ENCODE measurements at places on chromosomes 16 and 17.

- DNase-seq = no peak
Observed at GRCh38 chr17:27318633-27319032, 24.7 kb downstream of the WSB1 start.

DNA sequence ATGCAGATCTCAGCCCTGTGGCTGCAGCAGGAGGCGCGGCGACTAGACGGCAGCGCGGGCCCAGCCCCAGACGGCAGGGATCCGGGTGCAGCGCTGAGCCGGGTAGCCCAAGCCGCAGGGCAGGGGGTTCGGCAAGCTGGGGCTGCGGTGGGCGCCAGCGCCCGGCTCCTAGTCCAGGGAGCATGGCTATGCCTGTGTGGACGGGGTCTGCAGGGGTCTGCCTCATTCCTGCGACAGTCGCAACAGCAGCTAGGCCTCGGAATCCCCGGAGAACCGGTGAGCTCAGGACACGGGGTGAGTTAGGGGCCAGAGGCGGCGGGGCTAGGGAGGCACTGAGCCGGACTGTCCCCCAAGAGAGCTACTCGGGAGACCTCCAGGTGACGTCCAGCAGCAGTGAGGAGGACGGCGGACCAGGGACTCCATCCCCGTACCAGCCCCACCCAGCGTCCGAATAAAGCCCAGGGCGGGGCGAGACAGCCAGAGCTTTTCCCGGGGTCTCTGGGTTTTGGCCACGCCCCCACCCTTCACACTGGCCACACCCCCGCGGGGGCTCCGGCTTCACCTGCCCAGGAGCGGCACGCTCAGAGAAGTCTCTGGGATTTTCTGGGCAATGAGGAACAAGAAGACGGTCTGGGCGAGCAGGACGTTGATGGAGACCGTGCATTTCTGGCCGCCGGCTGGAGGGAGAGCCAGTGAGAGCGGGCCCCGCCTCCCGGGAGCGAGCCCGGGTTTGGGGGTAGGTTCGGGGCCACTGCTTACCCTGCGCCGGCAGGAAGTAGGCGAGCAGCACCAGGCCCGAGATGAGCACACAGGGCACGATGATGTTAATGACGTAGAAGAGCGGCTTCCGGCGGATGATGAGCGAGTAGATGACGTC lies 1.1 kb downstream of the C17orf107 start:
- DNase-seq = peak; percentile 43

DNA sequence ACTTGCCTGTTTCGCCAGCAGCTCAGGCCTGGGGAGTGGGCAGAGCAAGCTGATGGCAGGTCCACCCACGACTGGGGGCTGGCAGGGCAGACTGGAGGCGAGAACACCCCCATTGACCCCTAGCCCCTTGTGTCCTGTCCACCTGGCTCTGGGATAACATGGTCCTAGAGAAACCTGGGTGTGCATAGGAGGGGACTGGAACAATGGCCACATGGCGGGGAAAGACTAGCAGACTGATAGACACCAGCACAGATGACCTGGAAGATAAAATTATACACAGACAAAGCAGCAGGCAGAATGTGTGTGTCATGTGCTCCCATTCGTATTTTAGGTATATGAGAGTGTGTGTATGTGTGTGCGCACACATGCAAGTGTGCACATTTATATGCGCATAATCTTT lies 23.5 kb downstream of the NUBP1 start:
- no peak for DNase-seq

- DNase-seq = no peak
Observed at GRCh38 chr17:3695129-3695722, 729 bp downstream of the P2RX5 start.

- DNase-seq = no peak
Observed at GRCh38 chr16:87552072-87552718, 50.1 kb upstream of the JPH3 start.

DNA sequence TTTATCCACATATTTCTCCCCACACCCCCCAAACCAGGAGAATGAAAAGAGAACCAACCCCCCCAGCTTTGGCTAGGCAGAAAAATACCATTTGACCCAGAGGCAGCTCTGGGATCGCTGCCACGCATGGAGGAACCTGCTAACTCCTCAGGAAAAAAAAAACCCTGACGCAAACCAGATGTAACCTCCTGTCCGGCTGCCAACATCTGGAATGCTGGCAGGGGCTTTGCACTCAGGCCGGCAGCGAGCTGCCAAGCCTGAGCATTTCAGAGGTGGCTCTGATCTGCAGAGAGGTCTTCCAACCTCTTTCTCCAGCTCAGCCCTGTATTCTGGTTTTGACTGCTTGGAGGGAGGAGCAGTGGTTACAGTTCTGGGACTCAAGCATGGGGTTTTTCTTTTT lies 8.2 kb downstream of the IGFBP4 start:
- no peak for DNase-seq

DNA sequence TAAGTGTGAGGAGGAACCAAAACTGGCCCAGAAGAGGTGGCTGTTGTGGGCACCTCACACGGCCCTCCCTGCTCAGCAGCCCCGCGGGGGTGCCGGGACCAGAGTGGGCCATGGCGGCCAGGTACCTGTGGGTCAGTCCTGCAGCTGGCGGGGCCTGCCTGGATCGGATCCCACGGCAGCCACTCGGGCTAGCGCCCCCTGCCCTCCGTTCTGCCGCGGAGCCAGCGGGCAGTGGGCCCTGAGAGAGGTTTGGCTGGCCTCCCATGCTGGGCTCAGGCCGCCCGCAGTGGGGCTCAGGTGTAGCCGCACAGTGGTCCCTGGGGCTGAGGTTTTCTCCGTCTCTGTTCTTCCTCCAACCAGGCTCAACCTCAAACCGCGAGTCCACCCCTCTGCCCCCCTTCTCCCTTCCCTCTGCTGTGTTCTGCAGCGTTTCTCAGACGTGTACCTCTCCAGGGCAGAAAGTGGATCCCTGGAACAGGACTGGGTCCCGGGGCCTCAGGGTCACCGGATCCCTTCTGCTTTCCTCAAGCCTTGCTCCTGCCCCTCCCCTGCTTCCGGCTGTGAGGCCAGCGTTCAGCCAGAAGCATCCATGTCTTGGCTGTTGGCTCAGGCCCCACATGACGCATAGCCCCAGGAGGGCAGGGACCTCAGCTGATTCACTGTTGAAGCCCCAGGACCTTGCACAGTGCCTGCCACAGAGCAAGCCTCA lies 28.6 kb upstream of the ITGA3 start:
- no peak for DNase-seq

GRCh38 chr17:11391134-11391533 lies 150.1 kb downstream of the SHISA6 start:
- no peak for DNase-seq

DNA sequence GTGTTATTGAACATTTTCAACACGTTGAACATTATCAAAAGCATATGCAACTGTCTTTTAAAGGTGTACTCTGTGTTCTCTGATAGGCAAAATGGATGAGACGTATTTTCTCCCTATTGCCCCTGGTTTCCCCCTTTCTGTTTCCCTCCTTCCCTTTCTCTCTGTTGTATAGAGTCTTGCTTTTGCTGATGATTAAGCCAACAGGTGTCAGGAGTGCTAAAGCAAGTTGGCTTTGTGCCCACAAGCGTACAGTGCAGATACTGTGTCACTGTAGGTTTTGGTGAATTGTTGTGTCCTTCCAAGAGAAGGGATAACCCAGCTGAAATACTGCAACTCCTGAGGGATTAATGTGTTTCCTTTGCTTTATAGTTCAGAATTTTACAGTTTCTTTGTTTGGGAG lies 74.4 kb downstream of the COX10 start:
- no peak for DNase-seq

GRCh38 chr16:2686912-2687507 lies 4.7 kb downstream of the KCTD5 start:
- no peak for DNase-seq

DNA sequence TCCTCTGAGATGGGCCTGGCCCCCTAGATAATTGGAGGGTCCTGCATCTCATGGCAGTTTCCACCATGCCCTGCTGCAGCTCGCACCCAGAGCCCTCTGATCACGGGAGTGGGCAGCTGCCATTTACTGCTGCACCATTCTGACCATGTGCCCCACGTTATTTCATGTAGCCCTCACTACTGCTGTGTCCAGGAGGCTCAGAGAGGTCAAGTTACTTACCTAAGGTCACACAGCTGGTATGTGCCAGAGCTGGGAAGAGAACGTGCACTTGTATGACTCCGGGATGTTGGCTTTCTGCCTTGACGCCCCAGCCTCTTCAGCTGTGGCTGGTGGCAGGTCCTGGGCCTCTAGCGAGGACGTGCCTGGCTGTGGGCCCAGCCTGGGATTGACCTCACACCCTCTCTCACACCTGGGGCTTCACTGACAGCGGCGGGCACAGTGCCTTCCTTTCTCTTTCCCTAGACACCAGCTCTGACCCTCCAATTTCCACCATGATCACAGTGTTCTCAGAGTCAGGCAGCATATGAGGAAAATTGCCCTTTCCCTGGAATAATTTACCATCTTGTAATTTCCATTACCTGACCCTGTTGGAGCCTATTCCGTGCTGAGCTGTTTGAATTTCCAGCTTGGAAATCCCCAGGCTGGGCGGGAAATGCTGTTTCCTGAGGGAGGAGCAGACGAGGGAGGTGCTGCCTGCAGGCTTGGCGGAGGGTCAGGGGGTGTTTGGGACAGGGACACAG lies 18.5 kb upstream of the DOC2B start:
- DNase-seq = no peak

GRCh38 chr17:64775701-64776570 lies 113.8 kb upstream of the SMURF2 start:
- no peak for DNase-seq

DNA sequence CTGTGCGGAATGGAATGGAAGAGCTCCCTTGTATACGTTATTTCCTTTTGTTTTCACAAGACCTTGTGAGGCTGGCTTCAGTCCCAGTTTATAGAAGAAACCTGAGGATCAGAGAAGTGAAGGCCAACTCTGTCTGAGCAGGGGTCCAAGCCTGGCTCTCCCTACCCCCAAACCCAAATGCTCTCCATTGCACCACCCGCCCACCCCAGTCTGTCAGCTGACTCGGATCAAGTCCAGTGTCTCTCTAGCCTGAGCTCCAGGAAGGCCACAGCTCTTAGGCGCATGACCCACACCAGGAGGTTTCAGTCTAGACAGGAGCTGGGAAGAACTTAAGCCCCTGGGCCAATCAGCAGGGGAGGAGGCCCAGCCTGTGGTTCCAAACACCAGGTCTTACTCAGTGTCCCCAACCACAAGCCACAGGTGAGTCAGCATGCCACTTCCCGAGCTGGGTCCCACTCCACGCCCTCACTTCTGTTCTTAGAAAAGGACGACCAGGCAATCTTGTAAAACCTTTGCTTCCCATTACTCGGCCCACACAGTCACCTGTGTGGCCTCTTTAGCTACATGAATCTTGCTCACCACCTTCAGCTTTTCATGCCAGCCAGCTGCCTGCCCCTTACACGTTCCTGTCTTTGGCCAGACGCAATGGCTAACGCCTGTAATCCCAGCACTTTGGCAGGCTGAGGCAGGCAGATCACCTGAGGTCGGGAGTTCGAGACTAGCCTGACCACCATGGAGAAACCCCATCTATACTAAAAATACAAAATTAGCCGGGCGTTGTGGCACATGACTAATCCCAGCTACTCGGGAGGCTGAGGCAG lies 27.8 kb downstream of the TK2 start:
- DNase-seq = peak; percentile 81

- no peak for DNase-seq
Observed at GRCh38 chr17:47305302-47305923, 18.3 kb upstream of the EFCAB13 start.

DNA sequence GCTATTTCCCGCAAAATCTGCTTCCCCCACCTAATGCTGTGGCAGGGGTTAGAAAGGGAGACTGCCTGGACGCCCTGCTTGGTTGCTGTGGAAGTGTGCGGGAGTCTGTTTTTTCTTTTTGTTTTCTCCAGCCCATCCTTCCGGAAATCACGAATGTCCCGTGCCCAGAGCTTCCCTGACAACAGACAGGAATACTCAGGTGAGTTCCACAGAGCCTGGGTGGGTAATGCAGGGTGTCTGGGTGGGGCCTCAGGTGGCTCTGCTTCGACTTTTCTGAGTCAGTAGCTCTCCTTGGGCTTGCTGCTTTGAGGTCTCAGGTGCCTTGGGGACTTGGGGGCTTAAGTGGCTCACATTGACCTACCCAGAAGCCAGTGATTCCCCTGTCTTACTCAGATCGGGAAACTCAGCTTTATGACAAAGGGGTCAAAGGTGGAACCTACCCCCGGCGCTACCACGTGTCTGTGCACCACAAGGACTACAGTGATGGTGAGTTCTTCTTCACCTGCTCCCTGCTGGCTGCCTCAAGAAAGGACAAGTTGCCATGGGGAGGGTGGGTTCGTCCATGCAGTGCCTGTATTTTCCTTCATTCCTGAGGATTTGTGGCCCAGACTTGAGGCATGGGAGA lies 11.4 kb downstream of the LIMD2 start:
- DNase-seq = no peak

- DNase-seq = no peak
Observed at GRCh38 chr17:4206962-4207361, 56.8 kb downstream of the ANKFY1 start.

DNA sequence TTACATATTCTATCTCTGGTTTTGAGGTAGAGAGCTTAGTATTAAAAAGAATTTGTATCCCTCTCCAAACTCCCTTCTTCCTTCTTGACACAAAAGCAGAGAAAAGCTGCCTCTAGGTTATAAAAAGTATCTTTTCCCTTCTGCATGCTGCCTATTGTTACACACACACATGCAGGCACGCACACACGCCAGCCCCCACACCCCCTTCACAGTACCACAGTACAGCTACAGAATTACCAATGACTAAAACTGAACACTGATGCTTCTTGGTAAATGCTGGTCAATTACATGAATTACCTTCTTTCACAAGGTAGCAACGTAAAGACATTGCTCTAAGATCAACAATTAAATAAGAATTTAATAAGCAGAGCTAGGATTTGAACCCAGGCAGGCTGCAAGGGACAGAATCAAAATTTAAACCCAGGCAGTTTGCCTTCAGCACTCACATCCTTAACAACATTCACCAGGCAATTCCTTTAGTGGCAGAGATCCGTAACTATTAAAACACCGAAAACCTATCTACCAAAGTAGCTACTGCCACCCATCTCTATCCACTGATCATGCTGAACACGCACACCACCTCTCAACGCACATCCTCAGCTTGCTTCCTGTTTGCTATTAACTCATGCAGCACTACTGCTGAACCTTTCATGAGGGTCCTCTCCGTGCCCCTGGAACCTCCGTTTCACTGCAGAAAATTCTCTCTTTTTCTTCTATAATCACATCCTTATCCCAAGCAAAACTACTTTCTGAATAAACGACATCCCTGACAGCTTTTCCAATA lies 37.8 kb downstream of the YWHAE start:
- DNase-seq = no peak

GRCh38 chr16:13123991-13124390 lies 222.6 kb downstream of the SHISA9 start:
- no peak for DNase-seq

DNA sequence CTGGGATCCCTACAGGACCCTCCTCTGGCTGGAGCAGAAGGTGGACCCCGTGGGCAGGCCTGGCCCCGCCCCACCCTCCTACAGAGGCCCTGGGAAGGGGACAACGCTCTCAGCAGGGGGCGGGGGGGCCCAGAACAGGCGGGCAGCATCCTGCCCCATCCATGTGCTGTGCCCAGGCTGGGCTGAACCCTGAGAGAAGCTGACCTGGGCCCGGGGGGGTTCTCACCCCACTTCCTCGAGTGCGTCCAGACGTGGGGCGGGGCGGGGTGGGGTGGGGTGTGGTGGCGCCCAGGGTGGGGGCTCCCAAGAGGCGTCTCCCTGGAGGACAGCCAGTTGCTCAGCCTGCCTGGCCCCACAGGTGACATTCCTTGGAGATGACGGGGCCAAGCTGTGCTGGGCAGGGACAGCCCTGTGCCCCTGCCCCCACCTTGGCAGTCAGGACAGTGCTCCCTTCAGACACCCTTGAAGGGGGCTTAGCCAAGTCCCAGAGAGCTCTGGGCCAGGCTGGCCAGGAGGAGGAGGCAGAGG lies 390 bp upstream of the UNC13D start:
- DNase-seq = no peak

Measured in activated T-helper 1 cell treated with Interleukin-2 at 50 U/mL for 16 hours (primary cell).